H9 (cell line): ENCODE measurements at places on chromosomes 5 and 9.

- no peak for DNase-seq
Measured at GRCh38 chr9:95085036-95085770, 232.3 kb downstream of the FANCC start.

GRCh38 chr9:131330814-131331600 is 41.5 kb downstream of the PLPP7 start:
- DNase-seq, result peak; percentile 87

- peak; percentile 69 for DNase-seq
Measured at GRCh38 chr5:175321927-175322532, 122.0 kb downstream of the DRD1 start.

GRCh38 chr5:140988100-140988499 is 21.8 kb downstream of the PCDHAC2 start:
- DNase-seq, result no peak

DNA sequence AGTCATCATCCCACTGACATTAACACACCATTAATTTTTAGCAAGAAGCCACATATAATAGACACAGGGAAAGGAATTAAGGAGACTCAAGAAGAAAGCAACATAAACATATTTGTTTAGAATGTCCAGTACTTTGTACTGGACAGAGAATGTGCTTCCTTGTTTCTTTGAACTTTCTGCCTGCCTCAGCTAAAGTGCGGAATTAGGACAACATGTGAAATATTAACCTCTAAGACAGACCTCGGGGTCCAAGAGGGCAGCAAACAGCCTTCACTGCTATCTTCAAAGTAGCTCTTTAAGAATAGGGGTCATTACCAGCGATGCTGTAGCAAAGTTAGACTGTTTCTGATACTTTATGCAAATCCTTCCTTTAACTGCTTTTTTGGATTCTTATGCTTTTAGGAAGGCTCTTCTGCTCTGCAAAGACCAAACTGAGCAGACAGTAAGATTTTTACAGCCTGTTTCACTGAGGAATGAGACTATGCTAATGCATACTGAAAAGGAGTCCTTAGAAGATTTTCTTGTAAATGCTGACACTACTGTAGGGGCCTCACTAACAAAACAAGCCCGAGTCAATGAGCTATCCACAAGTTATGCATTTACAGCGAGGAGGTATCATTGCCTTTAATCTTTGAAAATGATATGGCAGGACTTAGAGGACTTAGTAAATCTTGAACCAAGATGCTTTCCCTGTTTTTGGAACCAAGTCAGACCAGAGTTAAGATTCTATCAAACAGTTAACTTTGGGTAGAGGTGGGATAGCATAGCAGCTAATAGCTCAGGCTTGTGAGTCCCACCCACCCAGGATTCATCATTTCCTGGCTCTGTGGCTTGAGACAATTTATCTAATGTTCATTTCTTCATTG is 23.8 kb downstream of the DAB2 start:
- DNase-seq, result no peak

GRCh38 chr5:143231973-143232812 is 171.3 kb downstream of the NR3C1 start:
- no peak for DNase-seq

- DNase-seq, result no peak
Measured at GRCh38 chr9:108516391-108516790, 339.4 kb downstream of the ACTL7B start.

DNA sequence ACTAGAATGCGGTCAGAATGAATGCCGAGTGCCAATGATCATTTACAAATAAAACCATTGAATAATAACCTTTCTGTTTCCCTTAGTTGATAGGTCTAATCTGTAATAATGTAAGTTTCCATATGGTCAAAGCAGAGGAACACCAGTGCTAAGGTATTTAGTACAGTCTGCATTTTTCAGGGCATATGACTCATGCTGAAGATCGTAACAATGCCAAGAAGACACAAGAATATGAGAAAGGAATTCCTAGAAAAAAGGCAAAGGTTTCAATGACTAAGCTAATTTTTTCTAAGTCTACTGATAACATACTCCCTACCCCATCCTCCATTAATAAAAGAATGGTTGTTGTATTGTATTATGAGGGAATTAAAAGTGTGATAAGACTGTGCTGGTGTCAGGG is 2.8 kb downstream of the OR1L8 start:
- no peak for DNase-seq

- no peak for DNase-seq
Measured at GRCh38 chr9:18207735-18208134, 266.2 kb upstream of the ADAMTSL1 start.

- no peak for DNase-seq
Measured at GRCh38 chr9:90014421-90014820, 409.6 kb downstream of the GADD45G start.

DNA sequence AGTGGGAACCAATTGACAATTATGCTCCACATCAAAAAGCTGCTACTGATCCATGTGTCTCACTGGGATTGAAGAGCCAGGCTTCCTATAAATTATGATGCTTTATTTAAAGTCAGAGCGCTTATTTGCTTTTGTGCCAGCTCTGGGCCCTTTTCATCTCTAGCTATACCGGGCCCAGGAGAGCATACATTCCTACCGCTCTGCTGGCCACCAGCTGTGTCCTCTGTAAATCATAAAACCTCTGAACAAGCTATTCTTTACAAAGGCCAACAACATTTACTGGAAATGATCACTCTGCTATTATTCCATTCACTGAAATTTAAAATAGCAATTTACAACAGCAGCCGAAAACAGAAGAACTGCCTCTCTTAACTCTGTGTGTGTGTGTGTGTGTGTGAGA is 86.6 kb downstream of the ZNF608 start:
- no peak for DNase-seq

GRCh38 chr5:15938961-15939360 is 240.6 kb downstream of the MARCHF11 start:
- no peak for DNase-seq
